ENCODE measurements at places on chromosomes 5 and 9.

DNA sequence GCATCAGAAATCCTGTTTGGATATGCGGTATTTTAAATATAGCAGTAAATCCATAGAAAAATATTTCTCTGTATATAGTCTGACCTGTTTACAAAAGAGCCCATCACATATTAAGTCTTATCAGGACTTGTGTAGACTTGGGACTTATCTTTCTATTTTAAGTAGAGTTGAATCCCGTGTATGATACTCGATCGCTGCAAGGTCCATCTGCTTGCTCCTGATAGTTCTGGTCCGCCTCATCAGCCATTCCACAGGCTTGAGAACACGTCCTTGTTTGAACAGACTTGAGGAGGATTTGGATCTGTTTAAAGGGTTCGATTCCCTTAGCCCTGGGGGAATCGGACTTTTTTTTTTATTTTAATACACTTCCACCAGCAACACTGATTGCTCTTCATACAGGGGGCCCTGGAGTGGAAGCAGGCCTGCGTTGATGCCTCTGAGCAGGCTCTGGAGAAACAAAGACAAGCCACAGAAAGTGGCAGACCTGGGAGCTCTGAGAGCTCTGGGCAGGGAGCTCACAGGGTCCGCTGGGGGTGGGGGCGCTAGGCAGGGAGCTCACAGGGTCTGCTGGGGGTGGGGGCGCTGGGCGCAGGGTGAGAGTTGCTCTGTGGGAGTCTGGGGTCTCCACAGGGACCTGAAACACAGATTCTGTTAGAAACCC, 112.2 kb downstream of the MVB12B start:
- no peak for DNase-seq

GRCh38 chr5:117859176-117859575, 1129.2 kb downstream of the DTWD2 start:
- no peak for DNase-seq

DNA sequence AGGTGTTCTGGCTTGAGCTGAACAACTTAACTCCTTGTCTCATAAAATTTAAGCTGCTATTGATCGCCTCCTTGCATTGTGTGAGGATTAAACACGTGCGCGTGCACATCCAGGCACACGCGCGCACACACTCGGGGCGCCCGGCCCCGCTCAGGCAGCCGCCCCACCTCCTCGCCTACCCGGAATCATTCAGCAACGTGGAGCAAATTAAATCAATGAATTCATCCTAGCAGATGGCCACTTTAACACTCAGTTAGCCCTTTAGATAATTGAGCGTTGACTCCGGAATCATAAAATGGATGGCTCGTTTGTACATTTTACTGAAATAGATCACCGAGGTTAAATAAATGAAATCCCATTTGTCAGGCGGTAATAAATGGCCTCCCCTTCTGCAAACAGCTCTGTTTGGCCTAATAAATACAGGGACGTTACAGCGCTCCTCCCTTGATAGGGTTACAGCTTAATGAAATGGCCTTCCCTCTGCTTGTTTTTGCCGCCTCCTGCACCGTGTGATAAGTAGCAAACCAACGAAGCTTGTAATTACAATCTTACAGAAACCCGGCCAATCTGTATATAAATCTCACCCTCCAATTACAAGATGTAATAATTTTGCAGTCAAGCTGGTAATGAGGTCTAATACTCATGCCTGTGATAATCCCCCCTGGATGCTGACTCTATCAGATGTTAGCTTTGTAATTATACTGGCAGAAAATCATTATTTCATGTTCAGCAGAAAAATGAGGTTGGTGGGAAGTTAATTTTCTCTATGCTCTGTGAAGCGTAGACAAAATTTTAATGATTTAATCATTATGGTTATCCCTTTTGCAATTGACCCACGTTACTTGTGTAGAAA, 229.7 kb upstream of the IRX4 start:
- DNase-seq = no peak

GRCh38 chr9:36781533-36781932, 208.8 kb downstream of the MELK start:
- no peak for DNase-seq

DNA sequence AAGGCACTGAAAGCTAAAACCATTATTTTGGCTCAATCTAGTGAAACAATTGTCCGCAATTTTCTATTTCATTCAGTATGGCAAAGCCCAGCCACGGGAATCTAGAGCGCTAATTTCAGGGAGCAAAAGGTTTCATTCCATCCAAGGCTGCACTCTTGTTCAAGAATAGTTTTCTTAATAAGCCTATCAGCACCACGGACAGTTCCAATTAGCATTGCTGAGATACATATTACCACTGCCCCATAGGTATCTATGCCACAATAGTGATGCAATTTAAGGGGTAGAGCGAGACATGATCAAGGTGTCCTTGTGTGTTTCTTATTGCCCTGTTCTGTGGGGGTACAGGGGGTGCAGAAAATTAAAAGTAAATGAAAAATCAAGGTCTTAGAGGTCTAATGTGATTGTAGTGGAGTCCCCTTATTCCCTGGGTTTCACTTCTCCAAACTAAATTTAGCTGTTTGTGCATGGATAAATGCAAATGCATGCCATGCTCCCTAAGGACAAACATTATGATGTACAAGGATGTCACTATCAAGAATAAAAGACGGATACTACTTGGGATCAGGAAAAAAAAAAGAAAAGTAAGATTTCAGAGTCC, 45.5 kb downstream of the SPOCK1 start:
- DNase-seq = no peak

DNA sequence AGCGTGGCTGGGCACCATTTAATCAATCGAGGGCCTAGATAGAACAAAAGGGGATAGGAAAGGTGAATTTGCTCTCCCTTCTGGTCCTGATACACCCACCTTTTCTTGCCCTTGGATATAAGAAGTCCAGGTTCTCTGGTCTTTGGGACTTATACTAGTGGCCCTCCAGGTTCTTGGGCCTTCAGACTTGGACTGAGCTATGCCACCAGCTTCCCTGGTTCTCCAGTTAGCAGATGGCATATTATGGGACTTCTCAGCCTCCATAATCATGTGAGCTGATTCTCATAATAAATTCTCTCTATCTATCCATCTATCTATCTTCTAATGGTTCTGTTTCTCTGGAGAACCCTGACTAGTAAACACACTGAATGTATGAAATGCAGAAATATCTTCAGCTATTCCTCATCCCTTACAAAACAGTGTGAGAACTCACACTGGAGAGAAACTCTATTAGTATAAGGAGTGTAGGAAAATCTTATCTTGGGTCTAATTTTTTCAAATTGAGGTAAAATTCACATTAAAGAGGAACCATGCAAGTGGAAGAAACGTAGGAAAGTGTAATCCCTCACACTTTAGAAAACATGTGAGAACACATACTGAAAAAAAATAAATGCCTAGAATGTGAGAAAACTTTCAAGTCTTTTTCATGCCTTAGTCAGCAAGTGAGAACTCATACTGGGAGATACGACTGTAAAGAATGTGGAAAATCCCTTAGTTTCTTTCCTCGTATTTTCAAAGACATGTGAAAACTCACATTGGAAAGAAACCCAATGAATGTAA, 15.5 kb downstream of the PCDHB15 start:
- no peak for DNase-seq

DNA sequence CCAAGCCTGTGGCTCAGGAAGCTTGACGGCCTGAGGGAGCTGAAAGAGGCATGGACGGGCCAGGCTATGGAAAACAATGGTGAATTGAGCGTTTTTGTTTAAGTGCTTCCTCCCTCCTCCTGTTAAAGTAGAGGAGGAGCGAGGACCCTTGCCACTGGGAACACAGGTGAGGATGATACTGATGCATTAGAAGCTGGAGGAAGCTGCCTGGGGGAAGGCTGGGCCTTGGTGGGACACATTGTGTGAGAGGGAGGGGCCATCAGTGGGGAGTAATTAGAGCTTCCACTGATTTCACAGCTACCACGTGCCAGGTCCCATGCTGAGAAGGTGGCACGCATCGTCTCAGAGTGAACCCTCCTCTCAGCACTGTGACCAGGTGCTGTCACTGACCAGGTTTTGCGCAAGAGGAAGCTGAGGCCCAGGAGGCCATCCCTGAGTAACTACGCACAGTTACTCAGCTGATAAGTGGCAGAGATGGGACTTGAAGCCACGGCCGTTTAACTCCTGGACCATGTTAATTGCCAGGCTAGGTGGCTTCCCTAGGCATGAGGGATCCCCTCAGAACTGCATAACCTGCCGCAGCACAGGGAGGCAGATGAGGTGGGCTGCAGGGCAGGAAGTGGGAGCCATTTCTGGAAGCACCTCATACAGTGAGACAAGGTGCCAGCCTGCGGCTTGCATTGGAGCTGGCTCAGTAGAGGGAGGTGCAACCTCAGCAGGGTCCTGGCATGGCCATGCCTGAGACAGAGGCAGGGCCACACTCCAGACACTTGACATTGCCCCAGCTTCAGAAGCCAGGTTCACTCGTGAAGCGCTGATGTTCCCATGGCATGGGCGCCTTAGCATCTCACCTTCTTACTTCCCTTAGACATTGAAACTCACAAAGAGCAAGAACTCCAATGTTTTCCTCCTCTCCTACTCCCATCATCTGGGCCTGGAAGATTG, 195.3 kb upstream of the MVB12B start:
- DNase-seq = no peak

- no peak for DNase-seq
Observed at GRCh38 chr9:82128011-82128696, 139.6 kb downstream of the SPATA31D1 start.

DNA sequence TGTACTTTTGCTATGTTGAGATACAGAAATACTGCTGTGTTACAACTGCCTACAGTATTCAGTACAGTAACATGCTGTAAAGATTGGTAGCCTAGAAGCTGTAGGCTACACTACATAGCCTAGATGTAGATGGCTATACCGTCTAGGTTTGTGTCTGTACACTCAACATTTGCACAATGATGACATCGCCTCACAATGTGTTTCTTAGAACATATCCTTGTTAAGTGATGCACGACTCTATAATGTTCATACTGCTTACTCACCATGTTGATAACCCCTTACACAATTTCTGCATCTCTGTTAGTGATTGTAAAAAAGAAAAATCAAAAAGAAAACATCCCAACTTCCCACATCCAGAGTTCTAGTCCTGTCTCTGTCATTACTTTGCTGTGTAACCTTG, 450.0 kb downstream of the CCDC171 start:
- DNase-seq = no peak

GRCh38 chr9:12956805-12957204, 182.0 kb downstream of the LURAP1L start:
- DNase-seq = no peak

DNA sequence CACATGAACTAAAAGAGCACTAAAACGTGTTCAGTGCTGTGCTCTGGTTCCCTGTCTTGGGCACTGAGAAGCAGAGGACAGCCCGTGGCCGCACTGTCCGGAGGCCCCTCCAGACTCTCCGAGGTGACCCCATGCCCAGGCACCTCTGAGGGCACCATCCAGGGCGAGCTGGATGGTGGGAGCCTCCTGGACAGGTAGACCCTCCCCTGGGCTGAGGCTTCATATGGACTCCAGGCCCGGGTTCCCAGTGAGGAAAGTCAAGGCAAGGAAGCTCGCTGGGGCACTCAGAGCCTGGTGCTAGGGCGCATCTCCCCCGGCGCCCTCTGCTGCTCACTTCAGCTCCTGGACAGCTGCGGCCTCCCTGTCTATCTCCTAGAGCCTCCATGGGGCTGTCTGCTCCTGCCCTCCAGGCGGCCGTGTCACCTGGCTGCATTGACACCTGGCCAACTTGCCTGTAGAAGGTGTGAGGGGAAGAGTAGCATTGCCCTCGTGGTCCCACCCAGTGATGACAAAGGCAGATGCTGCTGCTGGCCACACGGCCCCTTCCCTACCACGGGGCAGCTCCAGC, 178.2 kb upstream of the IRX1 start:
- no peak for DNase-seq

- no peak for DNase-seq
Observed at GRCh38 chr5:3659907-3660306, 64.3 kb downstream of the IRX1 start.

GRCh38 chr5:82719368-82719767, 357.8 kb downstream of the TMEM167A start:
- DNase-seq = no peak

DNA sequence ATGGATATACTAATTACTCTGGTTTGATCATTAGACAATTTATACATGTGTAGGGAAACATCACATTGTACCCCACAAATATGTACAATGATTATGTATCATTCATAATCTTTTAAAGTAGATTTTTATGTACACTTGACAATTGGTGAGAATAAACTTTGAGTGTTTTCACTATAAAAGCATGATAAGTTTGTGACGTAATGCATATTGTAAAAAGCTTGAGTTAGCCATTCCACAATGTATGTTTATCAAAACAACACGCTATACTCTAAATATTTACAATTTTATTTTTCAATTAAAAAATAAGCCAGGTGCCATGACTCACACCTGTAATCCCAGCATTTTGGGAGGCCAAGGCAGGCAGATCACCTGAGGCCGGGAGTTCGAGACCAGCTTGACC, 360.1 kb upstream of the ITGA1 start:
- DNase-seq = no peak

DNA sequence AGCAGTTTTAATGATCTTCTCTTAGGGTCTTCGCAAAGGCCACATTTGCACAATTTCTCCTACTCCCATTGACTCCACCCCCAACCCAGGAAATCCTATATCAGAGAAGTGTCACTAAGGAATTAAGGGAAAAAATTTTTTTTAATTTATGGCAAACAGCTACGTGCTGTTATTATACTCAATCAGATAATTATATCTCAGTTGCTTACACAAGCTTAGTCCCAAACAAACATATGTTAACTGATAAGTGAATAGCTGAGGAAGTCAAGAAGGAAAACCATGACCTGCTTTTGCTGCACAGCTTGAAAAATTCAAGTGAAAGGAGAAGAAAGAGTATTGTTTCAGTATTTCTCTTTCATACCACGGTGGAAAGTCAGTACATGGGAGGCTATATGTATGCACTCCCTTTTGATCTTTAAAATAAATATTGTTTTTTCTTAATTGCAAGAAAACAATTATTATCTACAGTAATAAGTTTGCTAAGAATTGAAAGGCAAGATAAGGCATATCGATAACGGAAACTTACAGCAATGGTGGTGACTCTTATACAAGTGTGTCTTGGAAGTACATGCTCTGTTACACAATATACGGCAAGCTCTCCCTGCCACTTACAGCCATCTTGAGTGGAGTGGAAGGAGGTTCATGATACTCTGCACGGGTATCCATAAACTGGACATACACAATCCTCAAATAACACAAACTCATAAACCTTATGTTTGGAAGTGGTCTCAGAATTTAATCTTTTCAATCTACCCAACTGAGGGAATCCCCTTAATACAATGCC, 167.9 kb upstream of the FREM1 start:
- DNase-seq = no peak

GRCh38 chr5:12704955-12705354, 800.7 kb upstream of the CTNND2 start:
- no peak for DNase-seq

DNA sequence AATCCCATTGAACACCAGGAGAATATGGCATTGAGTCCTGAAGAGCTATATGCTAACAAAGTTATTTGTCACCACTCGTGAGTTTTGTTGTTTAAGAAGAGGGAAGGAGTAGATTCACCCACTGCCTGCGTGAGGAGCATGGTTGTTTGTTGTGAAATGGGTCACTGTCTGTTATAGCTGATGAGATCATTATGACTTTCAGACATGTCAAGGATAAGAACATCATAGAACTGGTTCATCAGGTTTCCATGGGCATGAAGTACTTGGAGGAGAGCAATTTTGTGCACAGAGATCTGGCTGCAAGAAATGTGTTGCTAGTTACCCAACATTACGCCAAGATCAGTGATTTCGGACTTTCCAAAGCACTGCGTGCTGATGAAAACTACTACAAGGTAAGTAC, 76.9 kb downstream of the SYK start:
- DNase-seq = no peak

Measured in stimulated activated naive CD8-positive, alpha-beta T cell treated with anti-CD3 and anti-CD28 coated beads, Interleukin-15, Interleukin-2, amounts not matched to agents 100 U/mL and 50 U/mL, for 24 hours (primary cell).